Mammary microvascular endothelial cell (primary cell): ENCODE measurements at places on chromosomes 1 and 21. TPM values are rescaled to one million over a fixed set of nuclear protein-coding genes. Genes with fewer than 3 reads are reported as not detected.

The PPIAL4G gene
- total RNA-seq, result not detected in 2 replicates

The CD247 gene
- total RNA-seq, result not detected in 2 replicates

The FMN2 gene
- total RNA-seq, result 0.15 TPM in 1 of 2 replicates, not detected in the other

The RRAGC gene
- total RNA-seq, result 20.0 and 20.8 TPM in 2 replicates

The MAP3K21 gene
- 0.39 and 0.60 TPM in 2 replicates for total RNA-seq

The IGSF3 gene
- 0.93 and 0.94 TPM in 2 replicates for total RNA-seq

The ACTN2 gene
- total RNA-seq, result not detected in 2 replicates

The GSTM1 gene
- total RNA-seq, result 19.1 and 24.0 TPM in 2 replicates

The FTCD gene
- total RNA-seq, result not detected in 2 replicates

The WDTC1 gene
- total RNA-seq, result 20.1 and 23.4 TPM in 2 replicates

The AMY2A gene
- total RNA-seq, result not detected in 2 replicates

The INAVA gene
- not detected in 2 replicates for total RNA-seq

The DNAJC11 gene
- total RNA-seq, result 29.8 and 31.7 TPM in 2 replicates

The FGR gene
- 0.13 and 0.44 TPM in 2 replicates for total RNA-seq

The YARS1 gene
- total RNA-seq, result 98.2 and 111 TPM in 2 replicates

The TDRD10 gene
- total RNA-seq, result 2.6 and 2.9 TPM in 2 replicates

The LPAR3 gene
- not detected in 2 replicates for total RNA-seq

The GART gene
- 109 and 151 TPM in 2 replicates for total RNA-seq

The CBR3 gene
- total RNA-seq, result 32.0 and 34.6 TPM in 2 replicates

The TSEN15 gene
- 26.5 and 33.4 TPM in 2 replicates for total RNA-seq
